ENCODE measurements at places on chromosomes 1 and 21.

DNA sequence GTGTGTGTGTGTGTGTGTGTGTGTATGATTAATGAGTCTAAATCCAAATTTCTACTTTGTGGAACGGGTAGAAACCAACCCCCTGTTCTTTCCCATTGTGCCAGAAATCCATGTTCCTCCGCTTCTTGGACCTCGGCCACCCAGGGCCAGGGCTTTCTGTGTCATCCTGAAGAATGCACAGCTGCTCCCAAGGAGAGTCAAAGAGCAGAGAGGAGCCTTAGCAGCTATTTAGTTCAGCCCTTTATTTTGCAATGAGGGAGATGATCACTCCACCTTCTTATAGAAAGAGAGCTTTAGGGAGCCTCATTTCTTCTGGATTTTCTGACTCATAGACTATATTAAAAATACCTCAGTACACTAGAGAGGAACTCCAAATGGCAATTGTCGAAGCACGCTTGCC lies 489.3 kb upstream of the VAMP3 start:
- no peak for DNase-seq

DNA sequence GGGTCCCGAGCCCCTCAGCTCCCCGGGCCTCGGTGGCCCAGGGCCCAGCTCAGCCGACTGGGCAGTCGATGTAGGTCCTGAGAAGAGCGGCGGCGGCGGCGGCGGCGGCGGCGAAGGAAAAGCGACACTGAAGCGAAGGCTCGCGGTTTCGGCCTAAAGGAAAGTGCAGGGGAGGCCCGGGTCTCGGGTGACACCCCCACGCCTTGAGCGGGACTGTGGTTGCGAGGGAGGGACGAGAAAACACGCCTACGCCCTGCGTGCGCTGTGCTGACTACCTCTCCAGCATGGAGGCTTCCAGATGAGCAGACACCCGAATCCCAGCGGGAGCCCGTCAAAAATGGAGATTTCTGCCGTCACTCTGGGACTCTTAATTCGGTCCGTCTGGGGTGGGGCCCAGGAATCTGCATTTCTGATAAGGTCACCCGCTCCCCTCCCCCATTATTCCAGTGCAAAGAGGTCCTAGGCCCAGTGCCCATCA lies 31.2 kb downstream of the DNTTIP2 start:
- DNase-seq, result peak; percentile 61

DNA sequence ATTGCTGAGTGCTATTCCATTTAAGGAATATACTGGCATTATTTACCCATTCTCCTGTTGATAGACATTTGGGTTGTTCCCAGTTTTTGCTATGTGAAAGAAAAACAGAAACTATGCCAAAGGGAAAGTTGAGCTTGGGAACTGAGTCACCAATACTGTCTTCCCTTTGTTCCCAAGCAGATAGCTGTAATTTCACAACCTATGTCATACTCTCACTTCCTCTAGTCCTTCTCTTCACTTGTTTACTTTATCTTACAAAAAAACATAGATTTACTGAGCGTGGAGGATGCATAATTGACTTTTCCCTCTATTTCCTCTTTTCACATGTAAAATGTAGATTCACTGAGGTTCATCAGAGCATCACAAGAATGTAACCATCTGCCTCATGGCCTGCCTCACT lies 32.4 kb upstream of the PGBD5 start:
- no peak for DNase-seq

GRCh38 chr1:166170075-166170474 lies 3.3 kb upstream of the FAM78B start:
- no peak for DNase-seq

DNA sequence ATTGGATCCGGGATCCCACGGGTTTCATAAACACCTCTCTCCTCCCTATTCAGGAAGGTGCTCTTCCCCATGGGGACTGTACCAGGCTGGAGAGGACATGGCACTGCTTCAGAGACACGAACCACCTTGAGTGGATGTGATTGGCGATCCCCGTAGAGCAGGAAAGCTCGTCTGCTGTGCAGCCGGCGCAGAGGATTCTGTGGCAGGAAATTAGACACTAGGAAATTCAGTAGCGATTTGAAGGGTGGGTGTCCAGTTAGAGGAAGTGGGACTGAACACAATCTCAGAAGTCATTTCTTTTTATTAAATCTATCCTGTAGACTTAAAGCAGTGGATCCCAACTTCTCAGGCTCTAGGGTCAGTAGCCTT lies 767 bp downstream of the PDIK1L start:
- no peak for DNase-seq

DNA sequence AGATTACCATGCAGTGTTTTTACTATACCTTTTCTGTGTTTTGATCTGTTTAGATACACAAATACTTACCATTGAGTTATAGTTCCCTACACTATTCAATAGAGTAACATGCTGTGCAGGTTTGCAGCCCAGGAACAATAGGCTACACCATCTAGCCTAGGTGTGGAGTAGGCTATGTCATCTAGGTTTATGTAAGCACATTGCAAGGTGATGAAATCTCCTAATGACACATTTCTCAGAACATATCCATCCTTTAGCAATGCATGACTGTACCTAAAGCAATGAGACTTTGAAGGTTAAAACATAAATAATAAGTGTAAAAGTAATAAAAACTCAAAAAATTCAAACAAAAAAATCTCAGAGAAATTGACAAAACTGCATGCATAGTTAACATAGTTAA lies 358.6 kb downstream of the USH2A start:
- no peak for DNase-seq

DNA sequence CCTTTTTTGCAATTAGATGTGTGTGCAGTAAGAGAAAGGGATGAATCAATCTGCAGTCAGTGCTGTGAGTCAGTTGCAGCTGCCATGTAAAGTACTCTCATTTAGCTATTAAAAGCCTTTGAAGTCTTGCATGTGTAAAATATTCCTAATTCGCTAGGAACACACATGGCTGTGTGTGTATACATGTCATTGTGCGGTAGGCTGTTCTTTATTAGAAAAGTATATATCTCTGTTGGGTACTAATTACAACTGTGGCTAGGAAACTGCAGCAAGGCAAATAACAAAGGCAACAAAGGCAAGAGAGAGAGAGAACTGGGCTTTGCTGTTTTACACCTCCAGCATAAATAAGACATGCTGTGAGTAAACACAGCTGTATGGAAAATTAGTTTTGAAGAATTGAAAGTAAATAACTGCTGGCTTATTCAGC lies 41.7 kb downstream of the EPB41 start:
- no peak for DNase-seq

GRCh38 chr1:218339267-218339831 lies 5.8 kb upstream of the TGFB2 start:
- no peak for DNase-seq

GRCh38 chr1:168960595-168960994 lies 145.9 kb upstream of the ATP1B1 start:
- no peak for DNase-seq

DNA sequence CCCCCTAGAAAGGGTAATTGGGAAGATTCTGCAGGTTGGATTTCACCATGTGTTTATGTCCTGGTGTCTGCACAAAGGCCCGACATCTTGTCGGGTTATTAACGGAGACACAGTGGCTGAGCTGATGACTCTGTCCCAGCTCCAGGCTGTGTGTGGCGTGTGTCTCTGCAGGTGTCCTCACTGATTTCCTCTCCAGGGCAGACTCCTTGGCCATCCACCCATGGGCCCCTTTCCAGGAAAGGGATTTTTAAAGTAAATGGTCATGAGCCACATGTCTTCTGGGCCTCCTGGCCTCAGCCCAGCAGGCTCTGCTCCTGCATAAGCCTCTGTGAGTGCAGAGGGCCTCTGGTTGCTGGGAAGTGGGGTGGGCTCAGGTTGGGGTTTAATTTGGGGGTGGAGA lies 418.7 kb upstream of the VAMP3 start:
- no peak for DNase-seq

DNA sequence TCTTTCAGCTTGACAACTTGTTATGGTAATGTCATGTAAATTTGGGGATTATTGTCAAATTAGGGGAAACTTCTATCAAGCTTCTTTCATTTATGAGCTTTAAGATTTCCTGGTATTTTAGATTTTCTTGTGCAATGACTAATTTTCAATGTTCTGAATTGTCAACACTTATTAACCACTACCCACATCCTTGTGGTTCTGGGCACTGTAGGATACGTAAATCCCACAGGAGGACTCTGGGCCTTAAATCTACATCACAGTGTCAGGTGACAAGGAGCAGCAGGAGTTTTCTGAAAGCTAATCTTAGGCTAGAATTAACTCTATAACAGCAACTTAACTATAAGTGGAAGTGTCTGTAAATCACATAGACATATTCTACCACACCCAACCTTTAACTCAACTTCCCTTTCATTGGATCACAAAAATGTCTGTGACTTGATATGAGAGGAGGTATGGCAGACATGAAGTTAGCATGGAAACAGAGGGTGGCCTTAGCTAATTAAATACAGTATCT lies 397.7 kb downstream of the HLX start:
- no peak for DNase-seq

DNA sequence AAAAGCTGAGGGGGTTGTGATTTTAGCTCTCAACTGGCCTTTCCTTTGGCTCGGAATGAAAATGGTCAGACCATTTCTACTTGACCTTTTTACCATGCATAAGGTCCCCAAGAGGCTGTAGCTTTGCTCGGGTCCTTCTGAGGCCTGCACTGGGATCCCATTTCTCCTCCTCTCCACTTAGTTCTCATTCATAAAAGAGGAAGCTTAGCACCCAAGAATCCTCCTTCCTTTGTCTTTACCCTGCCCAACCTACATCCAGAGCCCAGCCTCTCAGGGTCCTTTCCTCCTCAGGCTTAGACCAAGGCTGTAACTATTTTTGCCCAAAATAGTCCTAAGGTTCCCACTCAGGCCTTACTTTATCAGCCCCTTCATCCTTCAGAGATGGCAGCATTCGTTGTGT lies 6.0 kb upstream of the SLC27A3 start:
- no peak for DNase-seq

Data from activated T-helper 9 cell treated with anti-CD3 and anti-CD28 coated beads, Interleukin-2, amount 50 U/mL, for 16 hours (primary cell).